Peyer's patch (tissue), 4 donors: ENCODE measurements at places on chromosomes 7 and 10. TPM values are rescaled to one million over a fixed set of nuclear protein-coding genes. Genes with fewer than 3 reads are reported as not detected.

DNA sequence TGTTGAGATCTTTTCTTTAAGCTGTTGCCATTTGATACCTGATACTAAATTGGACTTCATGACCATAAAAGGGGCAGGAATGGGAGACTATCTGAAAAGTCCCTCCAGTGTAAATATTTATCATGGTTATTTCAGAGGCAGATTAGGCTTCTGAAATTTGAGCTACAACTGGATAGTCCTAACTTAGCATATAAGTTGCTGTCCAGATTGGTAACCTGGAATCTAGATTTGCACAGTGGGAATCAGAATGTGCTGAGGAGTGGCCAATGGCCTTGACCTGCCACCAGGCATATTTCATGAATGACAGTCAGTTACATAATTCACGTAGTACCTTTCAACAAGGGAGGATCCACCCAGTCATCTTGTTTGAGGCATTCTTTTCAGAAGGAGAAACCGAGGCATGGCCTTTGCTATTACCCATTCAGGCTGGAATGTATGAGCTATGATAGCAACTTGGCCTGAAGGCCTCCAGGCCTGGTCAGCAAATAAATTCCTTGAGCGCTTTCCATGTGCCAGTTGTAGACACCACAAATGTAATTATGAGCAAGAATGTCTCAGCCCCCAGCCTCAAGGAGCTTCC is 80.0 kb downstream of the EEPD1 start:
- DNase-seq = no peak

GRCh38 chr7:29748286-29749099 is 57.8 kb upstream of the WIPF3 start:
- DNase-seq = no peak

DNA sequence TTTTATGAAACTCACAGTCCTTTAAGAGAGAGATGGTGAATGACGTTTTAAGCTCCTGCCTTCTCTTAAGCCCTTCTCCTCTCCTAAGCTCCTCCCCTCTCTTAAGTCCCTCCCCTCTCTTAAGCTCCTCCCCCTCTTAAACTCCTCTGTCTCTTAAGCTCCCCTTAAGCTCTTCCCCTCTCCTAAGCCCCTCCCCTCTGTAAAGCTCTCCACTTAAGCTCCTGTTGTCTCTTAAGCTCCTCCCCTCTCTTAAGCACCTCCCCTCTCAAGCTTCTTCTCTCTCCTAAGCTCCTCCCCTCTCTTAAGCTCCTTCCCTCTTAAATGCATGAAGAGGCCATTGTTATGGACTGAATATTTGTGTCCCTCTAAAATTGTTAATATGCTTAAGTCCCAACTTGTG is 1180.6 kb upstream of the AUTS2 start:
- DNase-seq = no peak

- DNase-seq = no peak
Measured at GRCh38 chr7:126079581-126079980, 1150.0 kb upstream of the POT1 start.

GRCh38 chr7:20365486-20365885 is 34.8 kb downstream of the ITGB8 start:
- no peak for DNase-seq

GRCh38 chr7:67100956-67101361 is 104.3 kb downstream of the TYW1 start:
- no peak for DNase-seq

GRCh38 chr10:54396031-54396430 is 405.0 kb downstream of the PCDH15 start:
- DNase-seq = no peak

DNA sequence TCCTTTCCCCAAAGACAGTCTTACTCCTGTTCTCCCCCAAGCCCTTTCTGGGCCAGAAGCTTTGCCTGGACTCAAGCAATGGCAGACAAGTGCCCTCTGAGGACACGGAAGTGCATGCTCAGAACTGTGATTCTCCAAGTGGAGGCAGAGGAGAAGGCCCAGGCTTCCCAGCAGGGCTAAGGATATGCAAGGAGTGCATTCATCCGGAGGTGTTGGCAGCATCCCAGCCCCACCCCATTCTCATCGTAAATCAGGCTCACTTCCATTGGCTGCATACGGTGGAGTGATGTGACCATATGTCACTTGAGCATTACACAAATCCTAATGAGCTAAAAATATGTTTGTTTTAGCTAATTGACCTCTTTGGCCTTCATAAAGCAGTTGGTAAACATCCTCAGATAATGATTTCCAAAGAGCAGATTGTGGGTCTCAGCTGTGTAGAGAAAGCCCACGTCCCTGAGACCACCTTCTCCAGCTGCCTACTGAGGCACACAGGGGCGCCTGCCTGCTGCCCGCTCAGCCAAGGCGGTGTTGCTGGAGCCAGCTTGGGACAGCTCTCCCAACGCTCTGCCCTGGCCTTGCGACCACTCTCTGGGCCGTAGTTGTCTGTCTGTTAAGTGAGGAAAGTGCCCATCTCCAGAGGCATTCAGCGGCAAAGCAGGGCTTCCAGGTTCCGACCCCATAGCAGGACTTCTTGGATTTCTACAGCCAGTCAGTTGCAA is 1.4 kb upstream of the RBP3 start:
- DNase-seq = no peak

DNA sequence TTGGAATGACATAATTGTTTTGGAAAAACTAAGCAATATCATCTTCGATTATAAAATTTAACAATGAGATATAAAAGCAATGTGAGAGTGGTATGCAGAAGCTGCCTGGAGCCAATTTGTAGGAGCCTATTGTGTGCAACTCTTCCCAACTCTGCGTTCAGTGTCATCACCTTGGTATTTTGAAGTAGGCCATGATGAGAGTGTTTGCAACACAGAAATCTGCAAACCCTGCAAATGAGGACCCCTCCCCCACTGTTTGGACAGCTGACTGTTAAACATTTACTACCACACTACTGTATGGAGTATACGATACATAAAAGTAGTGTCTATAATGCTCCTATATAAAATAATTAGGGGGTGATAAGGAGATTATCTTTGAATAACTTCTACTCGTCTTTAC is 531.3 kb downstream of the ATRNL1 start:
- DNase-seq = no peak

DNA sequence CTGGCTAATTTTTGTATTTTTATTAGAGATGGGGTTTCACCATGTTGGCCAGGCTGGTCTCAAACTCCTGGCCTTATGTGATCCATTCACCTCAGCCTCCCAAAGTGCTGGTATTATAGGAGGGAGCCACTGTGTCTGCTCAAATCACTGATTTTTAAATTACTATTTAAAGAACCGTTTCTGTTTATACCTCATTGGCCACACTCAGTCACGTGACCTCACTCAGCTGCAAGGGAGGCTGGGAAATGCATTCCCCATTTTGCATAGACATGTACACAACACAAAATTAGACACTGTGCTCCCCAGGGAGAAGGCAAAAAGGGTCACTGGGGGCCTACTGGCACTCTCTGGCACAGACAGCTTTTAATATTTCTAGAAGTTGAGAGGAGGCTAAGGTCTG is 13.6 kb upstream of the CALU start:
- no peak for DNase-seq

DNA sequence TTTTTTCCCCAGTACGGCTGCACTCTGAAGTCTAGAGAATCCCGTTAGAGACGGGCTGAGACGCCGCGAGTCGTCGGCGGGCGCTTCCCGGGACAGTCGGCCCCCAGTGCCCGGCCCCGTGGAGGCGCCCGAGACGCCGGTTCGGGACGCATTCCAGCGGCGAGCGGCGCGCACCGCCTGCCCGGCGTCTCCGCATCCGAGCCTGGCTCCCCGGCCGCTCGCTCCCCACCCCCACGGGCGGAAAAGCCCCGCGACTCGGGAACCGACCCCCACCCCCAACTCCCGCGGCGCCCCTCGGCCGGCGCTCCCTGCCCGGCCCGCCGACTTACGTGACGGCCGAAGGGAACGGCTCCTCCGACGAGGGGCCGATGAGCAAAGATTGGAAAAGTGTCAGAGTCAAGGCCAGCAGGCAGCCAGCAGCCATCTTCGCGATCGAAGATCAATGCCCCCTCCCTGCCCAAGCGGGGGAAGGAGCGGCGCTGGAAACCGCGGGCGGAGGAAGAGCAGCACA is 486 bp downstream of the CACNA2D1 start:
- peak; percentile 51 for DNase-seq

Gene ABCA13
- 0.83 TPM for total RNA-seq

- DNase-seq = peak; percentile 40
Measured at GRCh38 chr10:132945125-132945893, 2.9 kb upstream of the CFAP46 start.
